ENCODE measurements at places on chromosomes 2 and 18. TPM values are rescaled to one million over a fixed set of nuclear protein-coding genes. Genes with fewer than 3 reads are reported as not detected.

The POLE4 gene
- polyA plus RNA-seq: 50.6 TPM

The RAMP1 gene
- 6.0 TPM for polyA plus RNA-seq

The ASB3 gene
- 28.3 TPM for polyA plus RNA-seq

The STPG4 gene
- polyA plus RNA-seq: 0.73 TPM

The PLEKHH2 gene
- 205 TPM for polyA plus RNA-seq

The GAREM1 gene
- 13.0 TPM for polyA plus RNA-seq

The LGALSL gene
- 86.1 TPM for polyA plus RNA-seq

The STEAP3 gene
- polyA plus RNA-seq: 2.2 TPM

The ZNF396 gene
- polyA plus RNA-seq: 2.8 TPM

DNA sequence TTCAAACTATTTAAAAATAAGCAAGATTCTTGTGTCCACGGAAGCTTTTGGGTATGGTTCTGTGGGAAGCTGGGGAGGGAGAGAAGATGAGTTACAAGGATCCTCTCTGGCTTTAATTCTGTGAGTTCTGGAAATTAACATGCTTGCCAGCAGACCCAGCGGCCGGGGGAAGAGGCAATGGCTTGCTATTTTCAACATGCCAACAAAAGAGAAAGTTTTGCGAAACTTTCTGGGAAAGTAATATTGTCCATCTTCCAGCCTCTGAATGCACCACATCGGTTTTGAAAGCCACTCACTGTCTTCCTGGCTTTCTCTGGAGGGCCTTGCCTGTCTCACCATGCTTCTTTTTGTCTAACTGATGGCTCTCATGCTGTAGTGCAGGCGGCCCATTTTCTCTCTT is 85.7 kb downstream of the EN1 start:
- DNase-seq: no peak

- no peak for DNase-seq
Measured at GRCh38 chr18:48162956-48163737, 232.7 kb upstream of the SMAD2 start.

- DNase-seq: no peak
Measured at GRCh38 chr2:236158969-236159777, 9.0 kb downstream of the GBX2 start.

DNA sequence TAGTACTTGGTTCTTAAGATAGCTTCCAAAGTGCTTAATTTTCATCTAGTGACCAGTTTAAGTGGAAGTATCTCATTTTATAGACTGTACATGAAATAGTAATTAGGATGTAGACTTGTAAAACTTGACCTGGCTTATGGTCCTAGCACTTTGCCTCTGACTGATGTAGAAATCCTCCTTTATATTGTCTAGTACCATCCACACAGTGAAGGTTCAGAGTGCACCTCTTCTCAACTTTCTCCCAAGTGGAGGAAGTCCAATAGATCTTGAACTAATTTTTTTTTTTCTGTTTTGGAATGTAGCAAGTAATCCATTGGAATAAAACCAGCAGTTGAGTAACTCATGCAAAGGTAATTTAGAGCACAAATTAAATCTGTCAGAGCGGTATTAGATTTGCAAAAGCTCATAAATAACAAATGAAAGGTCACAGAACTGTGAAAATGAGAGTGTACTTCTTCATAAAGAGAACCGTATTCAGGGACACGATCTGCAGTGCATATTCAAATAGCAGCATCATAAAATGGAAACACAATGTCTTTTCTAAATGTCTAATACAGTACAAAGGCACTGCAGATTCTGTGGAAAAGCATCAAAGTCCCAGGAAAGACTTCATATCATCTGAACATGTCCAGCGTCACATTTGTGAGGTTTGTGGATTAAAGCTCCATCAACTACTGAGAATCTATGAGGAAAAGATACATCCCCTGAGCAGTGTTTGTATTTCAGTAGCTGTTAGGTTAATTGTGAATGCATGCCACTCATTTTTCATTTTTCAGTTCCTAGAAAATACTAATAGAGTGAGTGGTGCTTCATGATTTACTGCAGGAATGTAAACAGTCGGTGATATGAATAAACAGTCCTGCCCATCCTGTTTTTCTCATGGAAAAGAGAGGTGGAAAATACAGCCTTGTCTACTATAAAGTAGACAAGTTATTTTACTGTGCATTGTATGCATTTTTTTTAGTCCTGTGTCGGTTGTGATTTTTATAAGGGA is 100.7 kb downstream of the LYPD6 start:
- no peak for DNase-seq

DNA sequence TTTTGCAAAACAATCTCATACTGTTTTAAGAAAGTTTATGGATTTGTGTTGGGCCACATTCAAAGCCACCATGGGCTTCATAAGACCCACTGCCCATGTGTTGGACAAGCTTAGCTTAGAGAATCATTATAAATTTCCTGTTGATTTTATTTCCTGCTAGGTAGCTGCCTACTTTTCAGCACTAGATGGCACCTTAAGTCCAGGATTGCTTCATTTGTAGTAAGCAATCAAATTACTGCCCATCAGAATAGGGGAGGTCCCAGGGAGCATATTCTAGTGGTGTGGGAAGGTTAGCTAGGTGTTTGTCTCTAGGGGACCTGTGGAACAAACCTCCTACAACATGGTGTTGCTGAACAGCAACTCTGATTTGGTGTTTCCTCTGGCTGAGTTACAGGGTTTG is 11.0 kb upstream of the DCDC2C start:
- no peak for DNase-seq

- no peak for DNase-seq
Measured at GRCh38 chr2:149901231-149901859, 313.8 kb upstream of the MMADHC start.

DNA sequence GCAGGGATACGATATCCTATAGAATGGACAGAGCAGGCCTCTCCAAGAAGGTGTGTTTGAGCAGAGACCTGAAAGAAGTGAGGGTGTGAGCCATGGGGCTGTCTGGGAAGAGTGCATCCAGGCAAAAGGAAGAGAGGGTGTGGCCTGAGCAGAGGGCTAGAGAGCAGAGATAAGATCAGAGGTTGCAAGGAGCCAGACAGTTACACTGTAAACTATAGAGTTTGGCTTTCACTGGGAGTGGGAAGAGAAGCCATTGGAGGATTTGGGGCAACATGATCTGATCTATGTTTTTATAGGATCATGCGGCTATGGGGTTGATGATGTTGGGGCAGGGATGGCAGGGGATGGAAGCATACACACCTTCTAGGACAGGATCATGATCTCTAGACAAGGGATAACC is 124.1 kb upstream of the MAP3K20 start:
- DNase-seq: no peak

DNA sequence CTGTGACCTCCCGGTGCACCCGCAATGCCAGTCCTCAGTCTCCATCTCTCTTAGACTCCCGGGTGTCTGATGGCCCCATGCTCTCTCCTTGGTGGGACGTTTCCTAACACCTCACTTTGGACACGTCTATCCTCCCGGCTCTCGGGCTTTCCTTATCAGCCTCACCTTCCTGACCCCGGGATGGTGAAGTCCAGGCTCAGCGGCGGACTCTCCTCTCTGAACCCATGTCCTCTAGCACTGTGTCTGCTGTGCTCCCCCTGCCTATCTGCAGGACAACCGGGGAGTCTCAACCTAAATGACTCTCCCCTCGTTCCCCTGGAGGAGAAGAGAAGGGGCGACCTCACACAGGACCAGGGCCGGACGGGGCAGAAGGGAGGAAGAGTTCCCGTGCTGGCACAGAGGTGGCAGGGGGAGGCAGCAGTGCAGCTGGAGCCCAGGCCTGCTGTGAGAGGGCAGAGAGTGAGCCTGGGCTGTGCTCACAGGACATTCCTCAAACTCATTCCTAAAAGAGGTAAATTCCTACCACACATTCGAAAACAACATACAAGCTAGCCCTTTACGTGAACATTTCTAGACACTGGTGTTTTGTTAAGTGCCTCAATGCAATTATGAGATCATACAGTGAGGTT is 41.9 kb downstream of the MBP start:
- DNase-seq: no peak

- peak; percentile 79 for DNase-seq
Measured at GRCh38 chr2:20052861-20053281, 1.4 kb upstream of the LAPTM4A start.

DNA sequence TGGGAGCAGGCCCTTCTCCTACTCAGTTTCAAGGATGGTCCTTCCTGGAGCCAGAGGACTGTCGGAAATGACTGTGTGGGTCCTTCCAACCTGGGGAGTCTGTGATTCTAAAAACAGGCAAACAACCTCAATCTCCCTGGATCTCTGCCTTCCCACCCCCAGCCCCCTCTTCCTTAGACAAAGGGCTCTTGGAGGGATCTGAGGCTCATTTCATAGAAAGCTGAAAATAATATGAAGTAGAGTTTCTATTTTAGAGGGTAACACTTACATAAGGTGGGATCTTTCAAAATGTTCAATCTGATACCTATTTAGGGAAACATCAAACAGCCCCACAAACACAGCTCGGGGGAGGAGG is 69.4 kb downstream of the RHOB start:
- no peak for DNase-seq

DNA sequence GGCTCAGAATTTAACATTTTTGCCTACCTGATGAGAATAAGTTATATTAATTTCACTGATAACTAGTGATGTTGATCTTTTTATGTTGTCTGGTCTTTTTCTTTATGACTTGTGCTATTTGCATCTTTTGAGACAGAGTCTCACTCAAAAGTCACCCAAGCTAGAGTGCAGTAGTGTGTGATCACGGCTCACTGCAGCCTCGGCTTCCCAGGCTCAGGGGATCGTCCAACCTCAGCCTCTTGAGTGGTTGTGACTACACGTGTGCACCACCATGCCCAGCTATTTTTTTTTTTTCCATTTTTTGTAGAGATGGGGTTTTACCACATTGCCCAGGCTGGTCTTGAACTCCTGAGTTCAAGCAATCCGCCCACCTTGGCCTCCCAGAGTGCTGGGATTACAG is 7.5 kb downstream of the SMCHD1 start:
- DNase-seq: no peak

GRCh38 chr18:30248056-30248455 is 794.5 kb downstream of the DSC3 start:
- DNase-seq: no peak

DNA sequence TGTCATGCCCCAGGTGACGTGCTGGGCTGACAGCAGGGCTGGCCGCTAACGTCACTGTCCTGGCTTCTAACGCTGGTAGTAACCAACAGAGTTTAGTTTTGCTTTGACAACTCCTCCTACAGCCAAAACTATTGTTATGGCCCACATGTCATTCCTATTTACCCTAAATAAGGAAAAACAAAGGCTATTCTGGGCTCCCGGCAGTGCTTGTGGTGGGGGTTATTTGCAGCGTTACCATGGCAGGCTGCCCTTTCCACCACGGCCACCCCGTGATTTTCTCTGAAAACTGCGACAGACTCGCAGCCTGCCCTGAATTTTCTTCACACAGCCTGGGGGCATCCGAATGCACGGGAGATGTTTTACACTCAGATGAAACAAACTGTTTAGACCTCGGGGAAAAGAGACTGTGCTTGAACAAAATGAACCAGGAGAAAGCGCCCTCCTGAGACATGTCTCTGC is 115.2 kb downstream of the FAM210A start:
- peak; percentile 69 for DNase-seq

- no peak for DNase-seq
Measured at GRCh38 chr18:70290482-70291294, 1.8 kb downstream of the SOCS6 start.

DNA sequence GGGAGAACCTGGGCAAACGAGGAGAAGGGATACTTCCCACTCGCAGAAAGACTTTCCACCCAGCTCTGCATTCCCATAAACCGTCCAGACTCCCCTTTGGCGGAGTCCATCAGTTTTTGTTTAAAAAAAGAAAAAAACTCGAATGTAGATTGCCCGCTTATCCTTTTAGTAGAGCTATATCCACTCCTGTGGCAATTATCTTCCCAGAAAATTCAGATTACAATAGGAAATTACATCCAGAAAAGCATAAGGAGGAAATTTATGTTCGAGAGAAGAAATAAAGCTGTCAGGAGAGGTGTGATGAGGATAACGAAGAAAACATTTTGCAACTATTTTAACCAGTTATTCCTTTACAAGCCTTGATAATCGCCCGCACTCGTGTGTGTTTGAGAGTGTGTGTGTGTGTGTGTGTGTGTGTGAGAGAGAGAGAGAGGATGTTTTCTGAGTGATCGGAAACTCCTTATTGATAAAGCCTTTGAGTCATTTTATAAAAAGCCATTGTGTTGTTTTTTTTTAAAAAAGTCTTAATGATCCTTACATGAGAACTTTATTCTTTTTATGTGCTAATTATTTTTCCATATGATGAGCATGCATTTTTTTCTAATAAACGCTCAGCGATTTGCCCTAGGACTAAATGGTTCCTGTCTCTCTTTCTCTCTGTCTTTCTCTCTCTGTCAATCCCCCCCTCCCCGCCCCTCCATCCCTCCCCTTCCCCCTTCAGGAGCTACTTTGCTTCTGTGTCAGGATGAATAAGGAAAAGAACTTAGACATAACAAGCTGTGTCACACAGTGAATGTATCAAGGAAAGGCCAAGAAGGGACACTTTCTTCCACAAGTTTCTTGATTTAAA is 1.1 kb upstream of the PPP3R1 start:
- no peak for DNase-seq

- DNase-seq: no peak
Measured at GRCh38 chr2:14826518-14826917, 194.0 kb downstream of the LRATD1 start.

DNA sequence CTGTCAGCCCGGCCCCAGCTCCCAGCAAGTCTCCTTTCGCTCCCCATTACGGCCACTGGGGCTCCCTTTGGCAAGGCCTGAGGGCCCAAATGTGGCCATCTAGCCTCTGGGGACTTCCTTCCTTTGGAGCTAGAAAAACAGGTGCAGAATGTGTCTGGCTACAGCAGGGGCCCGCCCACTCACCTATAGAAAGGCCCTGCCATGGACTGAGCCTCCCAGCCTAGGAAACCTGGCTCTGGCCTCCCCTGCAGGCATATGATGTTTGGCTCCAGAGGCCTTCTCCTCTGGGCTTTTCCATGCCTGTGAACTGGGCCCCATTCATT is 55.3 kb upstream of the ALPP start:
- no peak for DNase-seq

GRCh38 chr2:32732912-32733472 is 105.1 kb downstream of the TTC27 start:
- no peak for DNase-seq

DNA sequence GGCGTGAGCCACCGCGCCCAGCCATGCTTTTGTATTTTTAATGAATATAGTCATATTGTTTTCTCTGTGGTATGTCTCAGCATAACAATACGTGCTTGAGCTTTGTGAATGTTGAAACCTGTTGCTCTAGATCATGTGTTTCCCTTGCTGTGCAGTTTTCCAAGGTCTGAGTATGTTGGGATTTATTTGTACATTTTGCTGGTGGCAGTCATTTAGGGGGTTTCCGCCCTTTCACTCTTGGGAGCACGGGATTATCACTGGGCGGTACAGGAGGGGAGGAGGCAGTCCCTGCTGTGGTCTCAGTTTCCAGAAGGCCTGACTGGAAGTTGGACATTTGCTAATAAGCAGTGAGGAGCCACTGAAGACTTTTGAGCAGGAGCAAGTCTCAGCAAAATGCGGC is 24.9 kb upstream of the CATIP start:
- no peak for DNase-seq

DNA sequence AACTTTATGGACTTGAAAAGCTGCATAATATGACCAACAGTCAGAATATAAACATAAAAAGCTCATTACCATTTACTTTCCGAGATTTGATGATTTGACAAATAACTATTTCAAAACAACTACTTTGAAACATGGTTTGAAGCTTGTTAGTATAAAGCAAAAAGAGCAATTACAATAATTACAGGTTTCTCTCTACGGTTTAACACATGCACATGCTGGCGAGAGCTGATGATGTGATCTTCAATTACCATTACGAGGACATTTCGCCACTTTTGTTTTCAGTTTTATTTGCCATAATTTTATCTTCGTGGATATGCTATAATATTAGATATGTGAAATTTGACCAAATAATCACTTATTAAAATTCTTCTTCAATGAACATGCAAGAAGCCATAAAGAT is 270.1 kb downstream of the TCF4 start:
- DNase-seq: no peak

All from right lung (tissue), 10 donors.